DND-41 (cell line): ENCODE measurements at places on chromosomes 5 and 9.

- H3K27me3 ChIP-seq, result no peaks in the 10 kb centered on the region
- no peaks in the 10 kb centered on the region for H3K36me3 ChIP-seq
- H3K4me3 ChIP-seq, result no peak overlapping the region
- H3K4me1 ChIP-seq, result no peaks in the 10 kb centered on the region
Measured at GRCh38 chr5:132050136-132050535, 10.3 kb upstream of the IL3 start.

DNA sequence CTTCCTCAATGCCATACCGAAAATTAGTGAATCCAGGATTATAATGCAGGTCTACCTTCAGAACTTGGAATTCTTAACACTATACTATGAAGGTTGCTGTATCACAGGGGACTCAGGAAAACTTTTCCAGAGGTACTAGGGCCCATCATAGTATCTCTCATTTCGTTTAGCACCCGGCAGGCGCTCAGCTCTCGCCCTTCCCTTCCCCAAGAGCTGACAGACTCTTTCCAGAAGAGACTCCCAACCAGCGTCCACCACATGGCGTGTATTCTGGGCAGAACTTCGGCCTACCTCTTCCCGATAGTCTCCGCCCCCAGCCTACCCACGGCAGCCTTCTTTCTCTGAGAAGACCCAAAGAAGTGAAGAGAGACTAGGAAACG is 271 bp downstream of the NOL8 start:
- H3K4me1 ChIP-seq, result peaks cover 41% of the 10 kb centered on the region
- H3K27me3 ChIP-seq, result no peaks in the 10 kb centered on the region
- no peak for DNase-seq
- H3K27ac ChIP-seq, result peak overlapping the region; percentile 96
- peaks cover 32% of the 10 kb centered on the region for H3K36me3 ChIP-seq

GRCh38 chr9:27361492-27361891 is 64.5 kb upstream of the EQTN start:
- no peak overlapping the region for H3K27ac ChIP-seq
- no peak overlapping the region for H3K4me3 ChIP-seq
- no peaks in the 10 kb centered on the region for H3K36me3 ChIP-seq

GRCh38 chr5:124349931-124350330 is 396.5 kb downstream of the ZNF608 start:
- no peak overlapping the region for H3K4me3 ChIP-seq
- H3K27ac ChIP-seq, result no peak overlapping the region
- H3K36me3 ChIP-seq, result no peaks in the 10 kb centered on the region
- H3K27me3 ChIP-seq, result no peaks in the 10 kb centered on the region

- peak overlapping the region; percentile 62 for H3K27ac ChIP-seq
- DNase-seq, result no peak
- no peaks in the 10 kb centered on the region; the same call in 1 of the 2 replicates for H3K36me3 ChIP-seq
- H3K4me1 ChIP-seq, result peaks cover 34% of the 10 kb centered on the region
- no peaks in the 10 kb centered on the region for H3K27me3 ChIP-seq
- peak overlapping the region; percentile 93 for H3K4me3 ChIP-seq
Measured at GRCh38 chr9:36486329-36486932, 86.3 kb upstream of the MELK start.

DNA sequence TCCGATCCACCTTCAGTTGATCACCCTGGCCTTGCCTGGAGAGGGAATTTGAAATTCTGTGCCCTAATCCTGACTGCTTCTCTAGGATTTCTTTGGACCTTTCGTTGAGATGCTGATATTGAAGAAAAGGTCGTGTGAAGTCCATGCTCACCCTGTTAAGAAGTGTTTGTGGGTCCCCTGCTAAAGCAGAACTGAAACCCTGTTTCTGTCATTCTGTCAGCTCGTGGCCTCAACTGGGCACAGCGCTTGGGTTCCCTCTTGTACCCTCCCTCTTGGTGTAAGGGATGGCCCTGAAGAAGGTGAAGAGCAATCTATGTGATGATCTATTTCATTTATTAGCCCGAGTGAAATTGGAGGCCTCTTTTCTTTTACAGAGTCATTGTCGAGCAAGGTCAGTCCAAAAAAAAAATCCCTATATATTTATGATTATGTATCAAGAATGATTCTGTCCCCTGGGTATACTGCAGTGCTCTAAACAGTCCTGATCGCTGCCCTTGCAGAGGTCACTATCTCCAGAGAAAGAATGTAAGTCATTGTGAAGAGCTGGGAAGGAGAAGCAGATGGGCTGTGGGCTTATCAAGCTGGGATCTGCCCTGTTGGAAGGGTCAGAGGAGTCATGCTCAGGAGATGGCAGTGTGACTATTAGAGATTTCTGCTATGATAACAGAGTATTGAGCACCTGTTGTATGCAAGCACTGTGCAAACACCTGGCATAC is 56.1 kb downstream of the WWC1 start:
- peaks cover 5% of the 10 kb centered on the region for H3K27me3 ChIP-seq
- H3K27ac ChIP-seq, result no peak overlapping the region
- no peak for DNase-seq
- H3K36me3 ChIP-seq, result no peaks in the 10 kb centered on the region

- no peak overlapping the region for H3K4me3 ChIP-seq
- H3K27me3 ChIP-seq, result no peaks in the 10 kb centered on the region
- peaks cover 92% of the 10 kb centered on the region for H3K4me1 ChIP-seq
Measured at GRCh38 chr9:114906922-114907571, 23.3 kb downstream of the TNFSF8 start.

- peaks cover 8% of the 10 kb centered on the region for H3K27me3 ChIP-seq
- DNase-seq, result no peak
- H3K4me1 ChIP-seq, result no peaks in the 10 kb centered on the region
- no peaks in the 10 kb centered on the region for H3K36me3 ChIP-seq
- H3K4me3 ChIP-seq, result no peak overlapping the region
- H3K27ac ChIP-seq, result no peak overlapping the region
Measured at GRCh38 chr5:93573354-93574351, 7.4 kb downstream of the NR2F1-AS1 start.

- H3K36me3 ChIP-seq, result no peaks in the 10 kb centered on the region
- no peaks in the 10 kb centered on the region for H3K27me3 ChIP-seq
- peaks cover 40% of the 10 kb centered on the region for H3K4me1 ChIP-seq
- H3K27ac ChIP-seq, result peak overlapping the region; percentile 88
- H3K4me3 ChIP-seq, result peak overlapping the region; percentile 55; the same call in 1 of the 2 replicates
Measured at GRCh38 chr9:93575796-93576257, 557 bp upstream of the PHF2 start.

DNA sequence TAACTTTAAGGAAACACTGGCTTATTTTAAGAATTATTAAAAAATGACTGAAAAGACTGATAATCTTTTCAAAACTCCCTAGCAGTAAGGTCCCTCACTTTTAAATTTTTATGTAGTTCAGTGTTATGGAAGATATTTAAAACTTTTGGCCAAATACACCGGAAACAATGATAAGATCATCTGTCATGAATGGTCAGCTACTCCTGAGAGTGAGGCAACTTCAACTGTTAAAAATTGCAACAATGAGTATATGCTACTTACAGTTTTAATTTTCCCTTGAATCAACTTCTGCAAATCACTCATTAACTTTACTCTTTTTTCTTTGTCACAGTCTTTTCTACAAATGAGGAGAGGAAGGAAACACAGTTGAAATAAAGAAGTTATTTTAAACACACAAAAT is 10.8 kb downstream of the PUM3 start:
- no peaks in the 10 kb centered on the region for H3K27me3 ChIP-seq
- H3K36me3 ChIP-seq, result peaks cover 92% of the 10 kb centered on the region

- no peak overlapping the region for H3K27ac ChIP-seq
- H3K36me3 ChIP-seq, result no peaks in the 10 kb centered on the region
- H3K4me3 ChIP-seq, result no peak overlapping the region
Measured at GRCh38 chr5:172776235-172776594, 5.2 kb upstream of the DUSP1 start.

DNA sequence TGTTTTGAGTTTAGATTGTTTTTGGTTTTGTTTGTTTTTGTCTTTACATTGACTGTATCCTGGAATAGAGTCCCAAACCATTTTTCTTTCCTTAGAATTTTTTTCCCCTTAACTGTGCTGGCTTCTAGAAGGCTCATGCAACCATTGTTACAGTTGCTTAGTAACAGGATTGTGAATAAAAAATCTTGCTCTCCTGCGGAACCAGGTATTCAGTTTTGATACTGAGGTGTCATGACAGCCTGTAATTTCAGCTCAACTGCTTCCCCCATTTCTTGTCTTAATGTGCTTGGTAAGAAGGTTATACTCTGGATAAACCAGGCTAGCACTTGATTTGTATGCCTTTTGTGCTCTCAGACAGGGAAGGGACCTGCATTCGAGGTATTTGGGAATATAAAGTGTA is 42.1 kb downstream of the FOCAD start:
- H3K27me3 ChIP-seq, result no peaks in the 10 kb centered on the region
- peaks cover 9% of the 10 kb centered on the region; the same call in 1 of the 2 replicates for H3K36me3 ChIP-seq
